HEK293T (cell line): ENCODE measurements at places on chromosomes 12 and 14.

DNA sequence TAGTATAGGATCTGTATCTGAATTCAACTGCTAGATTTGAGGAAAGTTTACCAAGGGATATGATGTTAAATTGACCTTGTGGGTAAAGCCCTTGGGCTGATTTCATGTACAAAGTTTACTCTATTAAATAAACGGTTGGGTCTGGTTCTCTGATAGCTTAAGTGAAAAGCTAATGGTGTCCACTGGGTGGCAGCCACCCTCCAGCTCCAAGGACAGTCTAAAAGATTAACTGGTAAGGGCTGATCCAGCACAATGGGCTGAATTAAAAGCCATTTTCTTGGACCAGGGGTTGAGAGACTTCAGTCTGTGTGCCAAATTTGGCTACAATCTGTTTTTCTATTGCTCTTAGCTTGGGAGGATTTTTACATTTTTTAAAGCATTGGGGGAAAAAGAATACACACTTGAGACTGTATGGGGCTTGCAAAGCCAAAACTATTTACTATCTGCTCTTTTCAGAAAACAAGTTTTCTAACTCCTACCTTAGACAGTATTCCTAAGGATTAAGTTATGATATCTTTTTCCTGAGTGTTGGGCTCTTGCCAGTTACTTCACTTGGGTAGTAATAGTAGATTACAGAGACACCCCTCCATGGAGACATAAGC lies 116.5 kb downstream of the GPHN start:
- DNase-seq, result peak; percentile 52

- no peak for DNase-seq
Measured at GRCh38 chr12:69756088-69756755, 17.6 kb downstream of the RAB3IP start.

- no peak for DNase-seq
Measured at GRCh38 chr14:69554500-69554899, 20.2 kb downstream of the CCDC177 start.

DNA sequence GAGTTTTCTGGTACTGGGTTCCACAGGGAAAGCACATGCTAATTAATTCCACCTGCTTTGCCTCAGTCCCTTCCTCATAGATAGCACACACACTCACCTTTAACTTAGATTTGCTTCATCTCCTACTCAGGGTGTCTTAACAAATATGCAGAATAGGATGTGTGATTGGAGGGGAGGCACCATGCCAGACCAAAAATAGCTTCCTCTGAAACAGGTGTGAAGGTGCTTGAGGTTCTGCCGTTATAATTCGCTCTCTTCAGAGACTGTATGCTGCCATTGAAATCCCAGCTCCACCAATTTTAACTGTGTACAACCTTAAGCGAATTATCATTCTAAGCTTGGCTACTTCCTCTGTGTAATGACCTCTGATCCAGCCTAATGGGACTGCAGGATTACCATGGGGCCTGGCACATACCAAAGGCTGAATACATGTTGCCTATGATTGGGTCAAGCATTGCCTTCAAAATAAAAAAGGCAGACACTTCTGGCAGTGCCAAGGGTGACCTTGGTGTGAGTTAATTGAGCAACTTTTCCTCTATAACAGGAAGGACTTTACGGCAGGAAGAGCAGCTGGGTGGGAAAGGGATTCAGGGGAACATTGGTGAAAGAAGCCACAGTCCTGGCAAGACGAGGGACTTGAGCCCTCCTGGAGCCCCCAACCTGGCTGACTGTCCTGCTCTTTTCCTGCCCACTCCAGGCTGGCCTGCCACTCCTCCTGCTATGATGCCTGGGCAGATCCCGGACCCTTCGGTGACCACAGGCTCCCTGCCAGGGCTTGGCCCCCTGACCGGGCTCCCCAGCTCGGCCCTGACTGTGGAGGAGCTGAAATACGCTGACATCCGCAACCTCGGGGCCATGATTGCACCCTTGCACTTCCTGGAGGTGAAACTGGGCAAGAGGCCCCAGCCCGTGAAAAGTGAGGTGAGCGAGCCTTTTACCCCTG lies 9.7 kb downstream of the JDP2 start:
- DNase-seq, result no peak

DNA sequence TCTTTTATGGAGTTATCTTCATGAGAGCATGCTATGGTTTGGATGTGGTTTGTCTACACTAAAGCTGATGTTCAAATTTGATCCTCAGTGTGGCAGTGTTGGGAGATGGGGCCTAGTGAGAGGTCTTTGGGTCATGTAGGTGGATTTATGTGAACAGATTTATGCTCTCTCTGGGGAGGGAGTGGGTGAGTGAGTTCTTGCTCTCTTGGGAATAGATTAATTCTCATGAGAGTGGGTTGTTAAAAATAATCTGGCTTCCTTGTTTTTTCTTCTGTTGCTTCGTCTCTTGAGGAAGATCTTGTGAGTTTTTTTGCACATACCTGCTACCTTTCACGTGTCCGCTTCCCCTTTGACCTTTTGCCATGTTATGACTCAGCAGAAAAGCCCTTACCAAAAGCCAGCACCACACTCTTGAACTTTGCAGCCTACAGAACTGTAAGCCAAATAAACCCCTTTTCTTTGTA lies 20.5 kb downstream of the DERA start:
- no peak for DNase-seq

GRCh38 chr14:69573831-69574262 lies 824 bp downstream of the CCDC177 start:
- DNase-seq, result no peak

- DNase-seq, result no peak
Measured at GRCh38 chr12:32089156-32089555, 17.5 kb upstream of the BICD1 start.

DNA sequence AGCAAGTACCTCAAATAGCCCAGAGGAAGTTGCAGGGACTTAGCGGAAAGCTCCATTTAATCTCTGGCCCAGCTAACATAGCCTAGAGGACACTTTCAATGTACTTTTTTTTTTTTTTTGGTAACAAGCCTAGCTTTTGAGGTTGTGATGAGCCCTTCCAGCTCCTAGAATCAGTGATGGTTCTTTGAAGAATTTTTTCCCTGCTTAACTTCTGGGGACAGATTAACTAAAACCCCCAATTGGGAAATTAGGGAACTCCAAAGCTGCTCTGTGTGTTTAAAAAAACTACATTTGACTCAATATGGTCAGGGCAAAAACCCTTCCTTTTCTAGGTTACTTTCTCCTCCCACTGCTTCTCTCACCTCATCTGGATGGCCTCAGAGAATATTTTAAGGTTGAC lies 23.9 kb upstream of the ITGA5 start:
- DNase-seq, result no peak

DNA sequence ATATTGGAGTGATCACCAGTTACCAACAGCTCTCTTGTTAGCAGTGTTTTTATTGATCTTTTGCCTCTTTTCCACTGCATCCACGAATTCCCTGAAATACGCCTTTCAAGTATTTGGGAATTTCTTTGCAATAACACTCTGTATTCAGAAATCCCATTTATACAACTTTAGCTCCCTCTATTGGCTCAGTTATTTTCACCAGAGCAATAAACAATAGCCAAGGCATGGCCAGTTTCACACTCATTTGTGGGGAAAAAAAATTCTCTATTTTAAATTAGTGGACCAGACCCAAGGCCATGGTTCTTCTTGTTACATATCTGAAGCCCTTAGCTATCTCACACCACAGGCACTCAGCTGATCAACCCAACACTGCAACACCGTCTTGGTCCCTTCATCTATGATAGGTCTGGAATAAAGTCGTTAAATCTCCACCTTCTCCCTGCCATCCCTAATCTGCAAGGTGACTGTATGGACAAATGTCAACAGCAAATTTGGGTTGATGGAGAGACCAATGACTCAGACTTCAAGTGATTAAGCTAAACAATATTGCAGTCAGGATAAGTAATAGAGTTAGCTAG lies 92.4 kb upstream of the TMEM260 start:
- peak; percentile 10 for DNase-seq

GRCh38 chr12:117882181-117882580 lies 86.6 kb downstream of the KSR2 start:
- no peak for DNase-seq

DNA sequence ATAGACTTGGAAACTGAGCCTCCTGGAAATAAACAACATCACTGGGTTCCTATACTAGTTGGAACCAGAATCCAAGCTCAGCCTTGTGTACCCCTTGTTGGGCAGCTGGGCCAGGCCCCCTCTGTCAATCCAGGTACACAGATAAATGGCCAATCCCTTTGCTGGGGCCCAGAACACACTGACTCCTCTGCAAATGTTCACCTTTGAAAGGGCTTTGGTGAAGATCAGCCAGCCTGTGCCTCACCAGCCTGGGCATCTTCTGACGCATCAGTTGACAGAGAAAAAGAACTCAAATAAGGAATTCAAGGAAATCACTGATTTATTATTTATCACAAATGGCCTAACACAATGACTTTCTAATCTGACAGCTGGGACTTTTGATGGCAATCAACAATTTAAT lies 1090.2 kb downstream of the BCL11B start:
- no peak for DNase-seq

DNA sequence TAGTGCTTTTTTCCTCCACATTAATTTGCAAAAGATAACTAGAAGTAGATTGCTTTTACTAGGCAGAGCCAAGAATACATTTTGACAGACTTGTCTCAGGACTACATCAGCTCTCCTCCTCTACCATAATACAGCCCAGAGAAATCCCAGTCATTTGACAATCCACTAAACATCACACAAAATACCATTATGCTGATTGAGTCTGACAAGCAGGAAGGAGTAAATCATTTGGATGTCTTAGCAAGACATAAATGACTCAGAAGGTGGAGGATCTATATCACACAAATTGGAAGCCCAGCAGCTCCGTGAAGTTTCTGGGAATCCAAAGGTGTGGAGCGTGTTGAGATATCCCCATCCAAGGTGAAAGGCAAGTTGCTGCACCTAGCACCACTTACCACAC lies 75.4 kb upstream of the FKBP4 start:
- DNase-seq, result peak; percentile 1

DNA sequence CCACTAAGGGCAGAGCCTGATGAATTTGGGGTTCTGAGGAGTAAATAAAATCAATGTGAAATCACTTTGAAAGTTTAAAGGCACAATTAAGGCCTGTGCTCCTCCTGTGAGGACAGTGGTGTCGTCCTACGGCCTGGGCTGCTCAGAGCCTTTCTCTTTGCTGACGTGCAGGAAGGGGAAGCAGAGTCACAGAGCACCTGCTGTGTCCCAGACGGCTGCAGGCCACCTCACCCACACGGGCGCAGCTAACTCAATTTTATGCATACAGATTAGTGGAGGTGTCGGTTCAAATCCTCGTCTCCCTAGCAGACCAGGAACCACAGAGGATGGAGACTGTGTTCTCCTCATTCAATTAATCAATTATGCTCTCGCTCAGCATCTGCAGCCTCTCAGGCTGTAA lies 11.4 kb upstream of the DLK1 start:
- DNase-seq, result no peak

GRCh38 chr12:111194703-111195051 lies 174.2 kb downstream of the PHETA1 start:
- no peak for DNase-seq
